GM03348 (cell line): ENCODE measurements at places on chromosomes 1 and 21.

DNA sequence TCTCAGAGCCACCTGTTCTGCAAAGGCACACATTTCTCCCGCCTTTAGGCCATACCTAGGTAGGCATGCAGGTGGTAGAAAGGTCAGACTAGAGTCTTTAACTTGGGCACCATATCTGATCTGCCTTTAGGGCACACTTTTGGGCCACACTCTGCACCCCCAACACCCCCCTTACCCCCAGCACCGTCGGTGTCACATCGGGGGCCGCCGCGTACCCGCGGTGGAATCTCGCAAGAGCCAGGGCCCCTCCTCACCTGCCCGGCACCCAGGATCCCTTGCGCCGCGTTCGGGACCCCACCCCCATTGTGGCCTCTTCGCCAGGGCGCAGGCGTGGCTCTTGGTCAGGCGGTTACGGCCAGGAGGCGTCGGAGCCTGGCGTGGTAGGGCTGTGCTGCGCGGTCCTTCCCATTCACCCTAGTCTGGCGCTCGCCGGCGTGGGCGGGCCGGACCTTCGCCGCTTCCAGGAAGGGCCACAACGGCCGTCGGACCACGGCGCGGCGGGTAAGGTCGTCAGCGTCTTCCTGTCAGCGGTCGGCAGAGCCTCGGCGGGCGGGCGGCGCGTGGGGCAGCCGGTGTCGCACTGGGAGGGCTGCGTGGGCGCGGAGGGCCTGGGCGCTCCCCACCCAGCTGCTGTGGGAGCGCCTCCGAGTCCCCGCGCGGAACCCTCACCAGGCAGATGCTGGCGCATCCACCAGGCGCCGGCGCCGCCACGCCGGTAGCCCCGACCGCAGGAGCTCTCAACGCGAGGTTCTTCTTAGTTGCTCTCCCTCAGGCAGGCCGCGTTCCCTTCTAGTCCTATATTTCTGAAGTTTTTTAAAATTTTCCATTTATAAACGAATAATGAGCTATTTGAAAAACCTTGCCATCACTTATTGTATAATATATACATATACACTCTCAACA, at the start of gene DNAH14:
Gene DNAH14 (plus strand): TSS at position 341 of the 903 bp plus-strand sequence. CDS start 23,028 bp downstream, outside the sequence.
- peak; percentile 90 for DNase-seq

- DNase-seq: no peak
Observed at GRCh38 chr1:98896711-98897445, 107.8 kb downstream of the PLPPR5 start.

- DNase-seq: no peak
Observed at GRCh38 chr1:208885650-208886049, 641.5 kb upstream of the PLXNA2 start.

GRCh38 chr1:146013559-146013922, 8.0 kb downstream of the HJV start:
- DNase-seq: no peak

DNA sequence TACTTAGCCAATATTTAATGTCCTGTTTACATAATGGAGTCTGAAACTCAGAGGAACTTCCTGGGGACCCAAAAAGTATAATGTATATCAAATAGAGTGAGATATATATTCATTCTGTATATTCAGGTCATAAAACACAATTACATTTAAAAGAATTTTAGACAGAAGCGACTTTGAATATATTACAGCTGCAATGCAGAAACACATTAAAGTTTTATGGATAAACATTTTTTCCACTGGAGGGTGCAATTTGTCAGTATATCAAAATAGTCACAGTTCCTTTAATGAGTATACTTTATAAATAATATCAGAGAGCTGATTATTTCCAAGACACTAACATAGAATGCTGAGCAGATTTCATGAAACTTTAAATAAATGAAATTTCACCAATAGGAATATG, 43.9 kb upstream of the CRB1 start:
- peak; percentile 24 for DNase-seq

DNA sequence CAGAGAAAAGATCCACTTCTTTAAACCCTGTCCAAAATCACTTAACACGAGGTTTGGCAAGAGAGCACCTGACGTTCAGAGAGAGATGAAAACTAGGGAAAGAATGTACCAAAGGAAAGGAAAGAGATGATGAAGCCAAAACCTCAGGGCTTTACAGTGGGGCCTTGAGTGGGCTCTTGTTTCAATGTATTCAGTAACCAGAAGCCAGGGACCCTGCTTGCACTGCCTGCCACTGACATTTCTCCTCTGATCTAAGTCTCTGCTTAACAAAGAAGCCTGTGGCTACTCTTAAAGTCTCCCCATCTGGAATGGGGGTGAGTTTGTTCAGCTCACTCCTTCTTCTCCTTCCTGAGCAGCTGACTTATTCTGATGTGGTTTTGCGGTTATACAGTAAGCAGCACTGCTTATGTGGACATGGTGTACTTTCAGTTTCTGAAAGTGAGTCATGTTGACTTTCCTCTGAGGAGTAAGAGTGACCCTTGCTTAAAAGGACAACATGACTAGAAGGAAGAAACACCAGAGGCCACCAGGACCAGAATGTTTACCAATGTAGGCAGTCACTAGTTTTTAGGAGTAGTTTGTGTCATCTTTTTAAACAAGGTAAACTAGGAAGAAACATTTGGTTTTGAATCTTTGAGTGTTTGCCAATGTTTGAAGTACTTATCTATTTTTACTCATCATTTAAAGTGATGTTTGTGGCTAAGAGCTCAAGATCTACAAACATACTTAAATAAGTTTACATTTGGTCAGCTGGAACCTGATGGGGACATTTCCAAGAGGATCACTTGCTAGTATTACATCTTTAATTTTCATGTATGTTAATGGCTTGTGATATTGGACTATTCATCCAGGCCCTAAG, 87.4 kb downstream of the FASLG start:
- peak; percentile 85 for DNase-seq

DNA sequence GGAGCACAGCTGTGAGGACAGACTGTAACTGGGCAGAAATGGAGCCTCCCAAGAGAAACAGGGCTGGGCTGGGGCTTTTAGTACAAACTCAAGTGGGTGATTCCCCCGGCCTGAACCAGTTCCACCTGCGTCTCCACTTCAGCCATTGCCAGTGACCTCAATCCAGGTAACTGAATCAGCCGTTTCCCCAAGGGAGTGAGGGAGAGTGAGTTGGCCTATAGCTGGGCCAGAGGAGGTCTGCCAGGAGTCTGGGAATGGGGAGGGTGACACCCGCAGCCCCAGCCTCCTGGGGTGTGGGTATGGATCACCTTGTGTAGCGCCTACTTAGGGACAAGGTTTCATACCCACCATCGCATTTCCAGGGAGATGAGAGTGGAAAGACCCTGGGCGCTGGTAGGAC, 8.5 kb downstream of the SLC26A9 start:
- no peak for DNase-seq

- no peak for DNase-seq
Observed at GRCh38 chr1:60898987-60899386, 183.4 kb upstream of the NFIA start.

DNA sequence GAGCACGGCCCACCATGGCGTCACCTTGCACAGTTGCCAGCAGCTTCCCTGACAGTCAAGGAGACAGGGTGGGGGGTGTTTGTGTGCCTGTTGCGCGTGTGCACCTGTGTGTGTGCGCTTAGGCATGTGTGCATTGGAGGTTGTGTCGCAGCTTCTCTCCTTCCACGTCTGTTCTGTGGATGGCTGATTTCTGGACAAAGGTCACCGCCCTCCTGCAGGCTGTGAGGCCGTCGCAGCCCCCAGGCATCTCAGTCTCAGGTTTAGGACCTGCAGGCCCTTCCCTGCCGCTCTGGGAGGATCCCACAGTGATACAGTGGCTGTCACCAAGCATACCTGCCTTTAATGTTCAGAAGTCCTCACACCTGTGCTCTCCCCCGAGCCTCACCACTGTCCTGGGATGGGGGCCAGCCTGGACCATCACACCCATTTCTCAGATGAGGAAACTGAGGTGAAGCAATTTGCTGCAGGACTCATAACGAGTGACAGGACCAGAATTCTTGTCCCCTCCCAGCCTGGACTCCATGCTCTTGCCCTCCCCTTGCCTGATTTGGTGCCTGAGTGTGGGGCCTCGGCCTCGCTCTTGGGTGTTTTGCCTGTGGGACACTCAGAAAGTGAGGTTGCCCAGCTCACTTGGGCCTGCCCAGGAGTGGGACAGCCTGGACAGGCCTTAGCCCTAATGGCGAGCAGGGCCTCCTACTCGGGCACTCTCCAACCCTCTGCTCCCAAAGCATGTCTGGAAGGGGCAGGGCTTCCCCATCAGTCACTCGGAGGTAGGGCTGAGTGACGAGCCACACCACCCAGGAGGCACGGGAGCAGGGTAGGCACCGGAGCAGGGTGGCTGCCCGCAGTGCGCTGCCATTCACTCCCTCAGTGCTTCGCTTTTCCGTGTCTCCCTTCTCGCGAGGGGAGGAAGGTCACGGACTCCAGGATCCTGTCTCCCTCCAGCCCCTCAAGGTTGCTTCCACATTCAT, 22.6 kb downstream of the COQ8A start:
- no peak for DNase-seq

DNA sequence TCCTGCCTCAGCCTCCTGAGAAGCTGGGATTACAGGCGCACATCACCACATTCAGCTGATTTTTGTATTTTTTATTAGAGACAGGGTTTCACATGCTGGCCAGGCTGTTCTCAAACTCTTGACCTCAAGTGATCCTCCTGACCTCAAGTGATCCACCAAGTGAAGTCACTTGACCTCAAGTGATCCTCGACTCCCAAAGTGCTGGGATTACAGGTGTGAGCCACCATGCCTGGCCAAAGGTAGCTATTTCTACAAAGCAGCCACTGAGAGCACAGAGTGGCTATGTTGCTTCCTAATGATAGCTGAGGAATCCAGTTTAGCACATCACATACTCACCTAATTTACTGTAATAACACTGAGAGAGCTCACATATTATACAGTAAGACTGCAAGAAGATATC, 44.8 kb upstream of the CPLANE2 start:
- DNase-seq: no peak

DNA sequence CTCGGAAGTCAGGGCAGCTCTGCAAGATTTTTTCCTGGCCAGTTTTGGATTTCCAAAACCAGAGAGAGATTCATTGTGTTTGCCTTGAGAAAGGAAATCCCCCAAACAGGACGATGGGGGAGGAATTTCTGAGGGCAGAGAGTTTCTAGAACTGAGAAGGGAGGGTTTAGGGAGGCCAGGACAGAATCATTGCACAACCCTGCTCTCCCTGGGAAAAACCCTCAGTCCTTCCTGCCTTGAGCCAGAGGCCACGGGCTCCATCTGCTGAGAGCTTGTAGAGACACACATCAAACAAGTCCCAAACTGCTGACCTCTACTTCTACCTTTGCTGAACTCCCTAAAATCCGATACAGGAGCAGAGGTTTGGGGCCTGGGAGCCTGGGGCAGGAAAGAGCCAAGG, 99.7 kb downstream of the NMNAT2 start:
- DNase-seq: peak; percentile 94

- DNase-seq: no peak
Observed at GRCh38 chr1:107545056-107545577, 404.3 kb downstream of the NTNG1 start.

- peak; percentile 56 for DNase-seq
Observed at GRCh38 chr1:185864889-185865517, 130.8 kb downstream of the HMCN1 start.

DNA sequence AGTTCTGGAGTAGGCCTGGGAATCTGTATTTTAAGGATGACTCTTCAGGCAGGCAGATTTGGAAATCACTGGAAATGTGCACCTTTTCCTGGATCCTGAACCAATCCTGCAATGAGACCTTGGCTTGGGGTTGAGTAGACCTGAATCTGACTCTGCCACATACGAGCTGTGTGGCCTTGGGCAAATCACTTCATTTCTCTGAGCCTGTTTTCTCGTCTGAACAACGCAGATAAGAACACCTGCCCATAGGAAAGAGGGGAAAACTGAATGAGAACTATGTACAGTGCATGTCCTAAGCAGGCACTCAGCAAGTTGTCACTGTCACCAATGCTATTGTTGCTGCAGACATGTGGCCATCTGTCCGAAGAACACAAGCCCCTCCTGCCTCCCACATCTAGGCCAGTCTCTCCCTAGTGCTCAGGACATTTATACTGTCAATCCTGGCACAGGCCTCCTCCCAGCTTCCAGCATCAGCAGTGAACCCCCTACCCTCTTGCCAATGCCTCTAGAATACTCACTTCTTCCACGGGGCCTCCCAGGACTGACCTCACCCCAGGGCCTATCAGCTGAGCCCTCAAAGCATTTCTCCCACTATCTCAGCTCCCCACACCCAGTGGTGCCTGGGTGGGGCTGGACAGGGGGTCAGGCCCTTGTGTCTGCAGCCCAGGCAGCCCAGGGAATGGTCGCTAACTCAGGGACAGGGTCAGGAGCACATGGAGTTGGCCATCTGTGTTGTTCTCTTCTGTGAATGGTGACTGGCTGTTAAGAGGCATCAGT, 88.8 kb upstream of the ZBTB40 start:
- no peak for DNase-seq

- peak; percentile 79 for DNase-seq
Observed at GRCh38 chr1:36115931-36116330, 9.1 kb downstream of the COL8A2 start.

GRCh38 chr1:101312147-101312546, 75.3 kb downstream of the S1PR1 start:
- no peak for DNase-seq

GRCh38 chr1:154145986-154146385, 8.9 kb downstream of the NUP210L start:
- DNase-seq: no peak

- DNase-seq: no peak
Observed at GRCh38 chr1:1032424-1032823, 12.5 kb downstream of the AGRN start.

DNA sequence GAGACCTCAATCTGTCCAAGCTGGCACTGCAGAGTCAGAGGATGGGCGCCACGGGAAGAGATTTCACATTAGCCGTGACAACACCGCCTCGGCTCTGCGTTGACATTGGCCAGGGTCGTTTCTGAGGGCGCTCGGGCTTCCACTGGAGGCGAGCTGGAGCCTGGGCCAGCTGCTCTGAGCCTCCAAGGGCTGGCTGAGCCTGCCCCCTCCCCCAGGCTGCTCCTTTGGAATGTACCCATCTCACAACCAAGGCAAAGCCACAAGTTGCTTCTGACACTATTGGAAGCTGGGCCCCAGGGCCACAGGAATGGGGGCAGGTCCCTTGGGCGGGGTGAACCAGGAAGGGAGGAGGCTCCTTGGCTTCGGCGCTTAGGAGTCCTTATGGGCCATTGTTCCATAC, 12.7 kb downstream of the GPR3 start:
- DNase-seq: peak; percentile 84

DNA sequence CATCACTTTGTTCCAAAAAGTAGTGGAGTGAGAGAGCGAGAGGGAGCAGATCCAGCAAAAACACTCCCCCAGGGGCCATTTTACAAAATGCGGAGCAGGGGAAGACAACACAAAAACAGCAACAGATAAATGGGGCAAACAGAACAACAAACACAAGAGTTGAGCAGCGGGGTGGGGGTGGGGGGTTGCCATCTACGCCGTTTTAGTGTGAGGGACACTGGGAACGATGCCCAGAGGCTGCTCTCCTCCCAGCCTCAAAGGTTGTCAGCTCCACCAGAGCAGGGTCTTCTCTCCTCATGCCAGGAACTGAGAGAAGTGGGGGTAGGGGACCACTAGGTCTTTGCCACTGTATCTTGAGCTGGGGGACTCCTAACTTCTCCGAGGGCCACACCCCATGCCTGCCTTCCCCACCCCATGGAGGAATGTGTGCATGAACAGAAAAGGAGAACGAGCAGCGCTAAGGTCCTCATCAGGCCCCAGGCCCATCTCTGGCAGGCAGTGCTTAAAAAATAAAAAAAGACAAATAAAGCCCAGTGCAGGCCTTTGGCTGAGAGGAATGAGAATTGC, 1.3 kb upstream of the PBXIP1 start:
- DNase-seq: no peak

GRCh38 chr21:38599381-38599975, 101.2 kb upstream of the ERG start:
- no peak for DNase-seq

- DNase-seq: peak; percentile 58
Observed at GRCh38 chr1:220271706-220272046, 577 bp downstream of the RAB3GAP2 start.

GRCh38 chr1:44220755-44221154, 7.5 kb downstream of the DMAP1 start:
- no peak for DNase-seq
